Brain (organoid and tissue), 16 donors: ENCODE measurements at places on chromosomes 5 and 9.

GRCh38 chr5:146399481-146399880 lies 47.7 kb upstream of the TCERG1 start:
- DNase-seq: no peak

DNA sequence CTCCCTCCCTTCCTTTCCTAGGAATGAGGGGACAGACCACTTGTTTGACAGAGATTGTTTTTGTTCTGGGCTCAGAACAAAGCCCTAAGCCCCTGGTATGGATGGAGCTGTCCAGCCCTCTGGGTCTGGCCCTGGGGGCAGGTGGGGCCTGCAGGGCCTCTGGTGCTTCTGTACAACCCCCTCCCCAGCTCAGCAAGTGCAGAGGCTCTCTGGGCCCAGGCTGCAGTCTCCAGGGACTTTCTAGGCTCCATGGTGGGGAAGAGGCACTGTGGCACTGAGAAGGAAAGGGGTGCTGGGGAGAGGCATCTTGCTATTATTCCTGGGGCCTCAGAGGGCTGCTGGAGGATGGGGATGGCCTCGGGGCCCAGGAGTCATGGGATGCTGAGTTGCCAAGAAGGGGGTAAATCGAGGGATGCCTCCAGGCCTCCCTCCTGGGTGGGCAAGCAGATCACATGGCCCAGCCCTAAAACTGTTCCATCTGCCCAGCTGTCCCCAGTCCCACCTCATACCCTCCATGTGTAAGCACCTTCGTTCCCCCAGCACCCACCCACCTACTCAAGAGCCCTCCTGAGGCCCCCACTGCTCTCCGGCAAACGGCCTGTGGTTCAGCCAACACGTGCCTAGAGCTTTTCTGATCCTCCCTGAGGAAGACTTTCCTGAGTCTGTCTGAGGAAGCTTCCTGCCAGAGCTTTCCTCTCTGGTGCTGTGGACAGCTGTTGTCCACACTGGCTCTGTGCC lies 225.7 kb downstream of the CACNA1B start:
- DNase-seq: no peak

DNA sequence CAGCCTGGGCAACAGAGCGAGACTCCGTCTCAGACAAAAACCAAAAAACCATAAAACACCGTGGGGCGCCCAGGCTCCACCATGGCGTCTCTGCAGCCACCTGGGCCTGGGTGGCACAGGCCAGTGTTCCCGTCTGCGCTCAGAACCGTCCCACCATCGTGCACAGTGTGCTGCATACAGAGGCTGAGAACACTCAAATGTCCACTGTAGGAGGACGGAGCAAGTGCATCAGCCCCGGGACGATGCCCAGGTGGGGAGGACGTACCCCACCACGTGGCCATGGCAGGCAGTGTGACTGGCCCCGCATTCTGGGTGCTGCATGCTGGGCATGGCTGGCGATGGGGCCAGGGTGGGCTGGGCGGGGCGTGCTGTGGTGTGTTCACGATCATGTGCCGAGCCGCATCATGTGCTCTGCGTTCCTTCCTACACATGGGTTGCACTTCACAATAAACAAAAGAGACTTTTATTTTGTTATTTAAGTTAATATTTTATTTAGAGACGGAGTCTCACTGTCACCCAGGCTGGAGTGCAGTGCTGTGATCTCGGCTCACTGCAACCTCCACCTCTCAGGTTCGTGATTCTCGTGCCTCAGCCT lies 37.8 kb downstream of the EXD3 start:
- DNase-seq: no peak

- peak; percentile 90 for DNase-seq
Observed at GRCh38 chr5:135332519-135333150, 66.4 kb downstream of the MACROH2A1 start.

DNA sequence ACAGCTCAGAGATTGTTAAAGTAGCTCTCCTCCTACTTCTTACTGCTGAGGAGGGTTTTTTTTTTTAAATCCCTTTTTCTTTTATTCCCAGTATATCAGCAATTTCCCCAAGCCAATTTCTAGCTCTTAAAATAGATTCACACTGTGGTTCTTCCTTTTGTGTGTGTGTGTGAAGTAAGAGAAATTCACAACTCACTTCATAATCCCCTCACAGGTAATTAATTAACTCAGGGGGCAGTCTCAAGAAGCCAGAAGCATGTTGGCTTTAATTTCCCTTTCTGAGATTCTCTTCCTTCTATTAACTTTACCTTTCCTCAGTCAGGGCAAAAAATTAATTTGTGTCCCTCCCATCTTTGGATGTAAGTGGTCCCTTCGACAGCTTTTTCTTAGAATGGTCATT lies 71.0 kb upstream of the HMHB1 start:
- no peak for DNase-seq

GRCh38 chr5:54524082-54524481 lies 6.5 kb downstream of the SNX18 start:
- DNase-seq: no peak

- peak; percentile 75 for DNase-seq
Observed at GRCh38 chr9:79129865-79130480, 441.8 kb upstream of the TLE4 start.

DNA sequence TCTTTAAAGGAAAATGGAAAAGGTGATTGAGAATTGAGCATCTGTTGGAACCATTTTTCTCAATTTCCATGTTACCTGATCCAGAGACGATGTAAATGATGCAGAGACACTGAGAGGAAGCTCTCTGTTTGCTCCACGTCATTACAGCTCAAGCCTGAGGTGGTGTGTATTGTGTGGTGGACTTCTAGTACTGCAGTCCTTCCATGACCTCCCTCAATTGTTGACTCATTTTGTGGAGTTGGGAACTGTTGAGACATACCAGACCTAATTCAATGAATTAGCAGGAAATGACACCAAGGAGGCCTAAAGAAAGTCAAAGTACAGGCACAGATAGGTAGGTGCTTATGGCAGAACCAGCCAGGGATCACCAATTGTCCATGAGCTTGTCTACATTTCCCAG lies 15.6 kb upstream of the LVRN start:
- DNase-seq: no peak

GRCh38 chr5:55645304-55645703 lies 66.8 kb downstream of the SLC38A9 start:
- DNase-seq: no peak

GRCh38 chr5:32096891-32097595 lies 77.1 kb downstream of the GOLPH3 start:
- DNase-seq: no peak

GRCh38 chr5:59547731-59548130 lies 345.8 kb downstream of the PDE4D start:
- DNase-seq: no peak

DNA sequence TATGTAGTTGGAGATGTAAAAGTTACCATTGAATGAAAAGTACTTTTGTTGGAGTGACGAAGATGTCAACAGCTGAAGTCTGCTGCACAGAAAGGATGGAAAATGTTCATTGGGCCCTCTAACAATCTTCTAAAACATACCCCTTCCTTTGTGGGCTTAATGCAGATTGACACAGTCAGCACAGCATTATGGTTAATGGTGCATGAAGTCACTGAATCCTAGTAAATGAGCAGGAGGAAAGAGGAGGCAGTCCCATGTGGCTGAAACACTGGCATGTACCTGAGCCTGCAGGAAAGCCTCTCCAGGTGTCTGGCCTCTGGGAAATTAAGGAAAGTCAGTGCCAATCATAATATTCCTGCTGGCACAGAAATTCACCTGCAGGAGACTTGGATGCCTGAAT lies 153.8 kb downstream of the ARL15 start:
- DNase-seq: no peak

DNA sequence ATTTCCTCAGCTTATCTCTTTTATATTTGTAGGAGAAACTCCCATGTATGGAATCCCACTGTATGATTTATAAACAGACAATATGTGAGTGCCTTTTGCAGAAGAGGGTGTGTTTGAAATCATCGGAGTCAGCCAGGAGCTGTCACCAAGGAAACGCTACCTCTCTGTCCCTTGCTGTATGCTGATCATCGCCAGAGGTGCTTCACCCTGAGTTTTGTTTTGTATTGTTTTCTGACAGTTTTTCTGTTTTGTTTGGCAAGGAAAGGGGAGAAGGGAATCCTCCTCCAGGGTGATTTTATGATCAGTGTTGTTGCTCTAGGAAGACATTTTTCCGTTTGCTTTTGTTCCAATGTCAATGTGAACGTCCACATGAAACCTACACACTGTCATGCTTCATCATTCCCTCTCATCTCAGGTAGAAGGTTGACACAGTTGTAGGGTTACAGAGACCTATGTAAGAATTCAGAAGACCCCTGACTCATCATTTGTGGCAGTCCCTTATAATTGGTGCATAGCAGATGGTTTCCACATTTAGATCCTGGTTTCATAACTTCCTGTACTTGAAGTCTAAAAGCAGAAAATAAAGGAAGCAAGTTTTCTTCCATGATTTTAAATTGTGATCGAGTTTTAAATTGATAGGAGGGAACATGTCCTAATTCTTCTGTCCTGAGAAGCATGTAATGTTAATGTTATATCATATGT lies 18.0 kb upstream of the CTSL start:
- DNase-seq: no peak

GRCh38 chr9:93263334-93264229 lies 79.6 kb downstream of the WNK2 start:
- DNase-seq: no peak

DNA sequence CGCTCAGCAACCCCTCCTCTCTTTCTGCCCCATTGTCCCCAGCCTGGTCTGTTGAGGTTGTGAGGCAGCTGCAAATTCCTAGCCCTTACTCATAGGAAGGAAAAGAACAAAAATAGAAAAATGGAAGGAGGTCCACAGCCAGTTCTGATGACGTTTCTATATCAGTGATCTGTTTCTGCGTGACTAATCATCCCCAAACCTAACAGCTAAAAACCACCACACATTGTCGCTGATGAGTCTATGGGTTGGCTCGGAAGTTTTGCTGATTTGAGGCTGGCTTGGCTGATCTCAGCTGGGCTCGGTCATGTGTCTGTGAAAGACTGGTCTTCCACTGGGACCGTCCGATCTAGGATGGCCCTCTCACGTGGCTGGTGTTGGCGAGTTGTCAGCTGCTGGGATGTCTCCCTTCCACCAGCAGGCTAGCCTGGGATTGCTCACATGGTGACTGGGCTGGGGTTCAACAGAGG lies 200.6 kb upstream of the ZNF618 start:
- no peak for DNase-seq

DNA sequence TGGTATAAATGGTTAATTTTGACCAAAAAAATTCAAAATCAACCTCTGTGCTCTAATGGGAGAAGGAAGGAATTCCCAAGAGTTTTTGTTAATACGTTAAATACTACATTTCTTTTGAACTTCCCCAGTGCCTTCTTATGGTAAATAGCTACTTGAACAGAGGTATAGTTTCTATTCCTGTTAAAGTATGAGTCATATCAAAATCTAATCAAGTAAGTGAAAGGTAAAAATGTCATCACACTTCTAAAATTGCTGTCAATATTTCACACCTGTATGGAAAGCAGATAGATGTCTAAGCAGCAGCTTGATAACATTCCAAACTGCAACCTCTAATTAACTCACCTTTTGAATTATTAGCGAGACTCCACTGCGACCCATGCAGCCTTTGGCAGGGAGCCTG lies 214.1 kb upstream of the MEF2C start:
- no peak for DNase-seq

- no peak for DNase-seq
Observed at GRCh38 chr5:9766581-9766980, 136.4 kb upstream of the TAS2R1 start.
